ENCODE measurements at places on chromosomes 5 and 9.

GRCh38 chr9:105912863-105913516, 218.6 kb downstream of the TMEM38B start:
- no peak for DNase-seq

DNA sequence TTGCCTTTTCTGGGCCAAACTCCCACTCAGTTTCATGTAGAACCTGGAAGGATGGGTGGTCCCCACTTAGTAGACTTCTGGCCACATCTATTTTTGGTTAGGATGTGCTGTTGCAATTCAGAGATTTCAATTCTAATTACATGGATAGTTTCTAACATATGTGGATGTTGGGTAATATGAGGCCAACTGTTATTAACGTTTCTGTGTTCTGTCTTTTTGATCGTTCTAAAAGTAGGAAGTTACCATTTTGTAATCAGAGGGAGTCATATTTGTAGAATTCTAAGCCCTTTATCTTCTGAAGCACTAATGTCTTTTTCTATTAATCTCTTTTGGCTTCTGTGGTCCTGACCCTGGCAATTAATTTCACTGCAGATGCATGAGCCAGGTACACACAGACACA, 141.6 kb upstream of the SPEF2 start:
- no peak for DNase-seq

GRCh38 chr9:107485458-107486043, 4.0 kb downstream of the KLF4 start:
- no peak for DNase-seq

DNA sequence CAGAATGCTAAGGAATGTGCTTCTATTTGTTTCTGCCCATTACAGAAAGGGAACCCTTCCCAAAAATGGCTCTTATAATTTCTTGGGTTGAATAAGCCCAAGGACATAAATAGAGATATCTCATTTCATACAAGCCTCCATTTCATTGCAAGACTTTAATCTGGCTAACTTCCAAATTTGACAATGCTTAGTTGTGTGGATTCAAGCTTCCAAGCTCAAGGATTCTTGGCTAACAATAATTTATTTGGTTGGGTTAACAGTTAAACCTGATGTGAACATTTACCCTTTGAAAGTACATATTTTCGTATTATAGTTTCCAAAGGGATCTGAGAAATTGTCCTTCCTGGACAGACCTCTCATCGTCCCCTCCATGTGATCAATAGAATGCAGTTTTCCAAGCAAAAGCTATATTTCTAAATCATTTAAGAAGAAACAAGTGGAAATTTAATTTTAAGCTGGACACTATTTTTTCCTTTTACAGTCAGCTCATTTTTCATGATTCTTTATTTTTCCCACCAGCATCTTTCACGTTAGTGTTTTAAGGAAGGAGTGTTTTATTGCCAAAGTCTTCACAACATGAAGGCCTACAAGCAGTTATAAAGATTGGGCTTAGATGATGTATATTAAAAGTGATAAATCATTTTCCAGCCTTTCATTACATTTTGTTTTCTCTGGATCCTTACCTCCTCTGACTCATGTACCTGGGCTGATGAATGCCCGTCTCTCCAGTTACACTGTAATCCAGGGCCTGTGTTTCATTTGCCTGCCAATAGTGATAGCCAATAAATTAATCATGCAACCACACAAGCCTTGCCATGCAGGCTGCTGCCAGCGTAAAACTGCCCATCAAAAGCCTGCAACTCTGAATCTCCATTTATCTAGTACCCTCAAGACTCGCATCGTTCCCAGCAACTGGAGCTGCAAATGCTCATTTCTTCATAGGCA, 176.7 kb downstream of the NTRK2 start:
- DNase-seq = no peak

GRCh38 chr5:92424785-92425426, 1041.8 kb upstream of the ARRDC3 start:
- no peak for DNase-seq

GRCh38 chr5:106940986-106941385, 729.8 kb downstream of the EFNA5 start:
- no peak for DNase-seq

DNA sequence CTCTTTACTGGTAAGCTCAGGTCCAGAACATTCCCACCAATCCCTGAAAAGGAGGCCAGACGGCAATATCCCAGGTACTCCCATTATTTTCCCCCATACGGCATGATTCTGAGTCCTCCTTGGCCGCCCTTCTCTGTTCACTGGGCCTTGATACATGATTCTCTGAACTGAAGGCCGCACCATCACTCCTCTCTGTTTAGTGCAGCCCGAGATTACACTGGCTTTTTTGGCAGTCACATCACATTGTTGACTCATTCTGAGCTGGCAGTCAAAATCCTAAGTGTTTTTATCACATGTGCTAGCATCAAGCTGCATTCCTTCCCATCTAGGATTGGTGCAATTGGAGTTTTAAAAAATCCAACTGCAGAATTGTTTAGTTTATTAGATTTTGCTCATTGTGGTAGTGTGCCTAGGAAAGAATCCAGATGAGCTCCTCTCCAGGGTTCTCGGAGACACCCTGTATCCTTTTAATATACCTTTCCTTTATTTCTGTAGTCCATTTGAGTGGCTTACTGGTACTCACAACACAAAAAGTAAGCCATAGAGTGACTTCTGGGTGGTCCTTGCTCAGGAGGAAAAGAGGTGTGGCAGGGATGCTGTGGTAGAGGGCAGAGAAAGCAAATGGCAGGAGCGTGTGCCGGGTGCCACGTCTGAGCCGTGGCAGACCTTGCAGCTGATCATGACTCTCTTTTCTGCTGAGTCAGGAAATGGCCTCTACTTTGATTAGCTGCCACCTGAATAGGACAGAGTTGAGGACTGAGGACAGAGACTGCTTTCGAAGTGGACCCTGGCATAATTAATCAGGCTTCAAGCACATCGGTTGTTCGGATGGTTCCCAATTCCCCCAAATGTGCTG, 121.1 kb upstream of the IL12B start:
- DNase-seq = no peak

DNA sequence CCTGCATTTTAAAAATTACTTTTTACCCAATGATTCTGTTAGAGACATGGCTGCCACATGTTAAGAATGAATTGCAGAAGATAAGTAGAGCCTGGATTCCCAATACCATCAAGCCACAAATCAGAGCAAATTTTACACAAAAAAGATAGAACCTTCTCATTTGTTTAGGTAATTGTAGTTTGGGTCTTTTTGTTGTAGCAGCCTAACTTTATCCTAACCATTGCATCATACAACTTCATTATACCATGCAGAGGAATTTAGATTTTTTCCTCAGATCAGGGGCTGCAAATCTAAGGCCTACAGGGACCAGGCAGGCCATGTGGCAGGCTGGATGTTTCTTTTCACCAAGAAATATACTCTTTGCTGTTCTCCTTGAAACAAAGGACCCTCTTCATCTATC, 34.6 kb downstream of the NKX2-5 start:
- DNase-seq = no peak

DNA sequence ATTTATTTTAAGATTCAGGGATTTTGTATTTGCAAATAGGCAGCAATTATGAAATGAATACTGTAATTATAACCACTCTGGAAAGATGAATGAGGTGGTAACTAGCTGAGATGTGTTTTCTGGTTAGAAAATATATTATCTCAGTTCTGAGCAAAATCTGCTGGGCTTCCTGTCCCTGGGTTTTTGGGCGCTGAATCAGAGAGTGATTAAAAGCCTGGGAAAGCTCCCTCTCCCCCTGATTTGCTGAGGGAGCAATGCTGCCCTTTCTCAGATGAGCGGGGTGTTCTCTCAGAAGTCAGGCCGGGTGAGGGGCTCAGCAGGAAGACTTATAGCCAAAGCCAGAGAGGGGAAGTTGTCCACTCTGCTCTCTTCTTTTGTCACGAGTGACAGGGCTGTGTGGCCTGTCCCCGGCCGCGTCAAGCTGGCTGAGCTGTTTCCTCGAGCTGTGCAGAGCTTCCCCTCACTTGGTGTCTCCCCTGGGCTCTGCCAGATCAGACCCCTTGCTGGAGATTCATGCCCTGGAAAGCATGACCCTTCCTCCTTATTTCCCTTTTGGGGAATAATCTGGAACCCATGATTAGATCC, 39.8 kb upstream of the PITX1 start:
- no peak for DNase-seq

Data from stimulated activated CD8-positive, alpha-beta memory T cell treated with anti-CD3 and anti-CD28 coated beads, Interleukin-15, amount 100 ng/mL, for 4 hours (primary cell).